ENCODE measurements at places on chromosomes 13 and 19.

DNA sequence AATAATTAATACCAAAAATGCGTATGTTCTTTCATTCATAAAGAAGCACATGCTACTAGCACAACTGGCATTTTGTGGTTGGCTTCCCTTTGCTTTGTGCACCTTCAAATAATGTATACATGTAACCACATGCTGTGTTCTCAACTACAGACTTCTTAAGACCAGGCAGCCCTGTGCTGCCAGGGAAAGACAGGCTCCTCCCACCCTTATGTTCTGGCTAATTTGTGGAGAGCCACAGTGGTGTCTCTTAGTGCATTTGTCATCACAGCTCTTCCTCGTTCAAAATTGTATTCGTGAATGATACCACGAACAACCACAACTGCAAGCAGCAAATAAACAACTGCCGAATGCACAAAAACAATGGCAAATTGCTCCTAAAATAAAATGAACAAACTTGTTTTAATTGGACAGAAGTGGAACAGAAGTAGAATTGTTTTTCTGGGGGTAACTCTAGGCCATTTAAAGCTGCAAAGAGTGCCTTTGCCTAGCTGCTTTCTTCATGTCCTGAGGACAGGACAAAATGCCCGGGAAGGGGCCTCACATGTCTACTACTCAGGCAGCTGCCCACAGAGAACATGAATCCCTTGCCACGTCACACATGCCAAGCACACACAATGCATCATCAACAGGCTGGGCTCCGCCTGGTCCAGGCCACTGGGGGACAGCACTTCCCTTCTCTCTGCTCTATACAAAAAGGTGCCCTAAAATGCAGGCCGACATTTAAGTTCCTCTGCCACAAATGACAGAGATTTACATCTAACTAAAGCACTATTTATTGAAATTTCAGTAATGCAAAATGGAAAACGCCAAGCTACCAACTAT lies 21.7 kb downstream of the IRS2 start:
- peak; percentile 69 for DNase-seq

GRCh38 chr13:39483326-39483725 lies 119.7 kb downstream of the LHFPL6 start:
- DNase-seq: peak; percentile 72

DNA sequence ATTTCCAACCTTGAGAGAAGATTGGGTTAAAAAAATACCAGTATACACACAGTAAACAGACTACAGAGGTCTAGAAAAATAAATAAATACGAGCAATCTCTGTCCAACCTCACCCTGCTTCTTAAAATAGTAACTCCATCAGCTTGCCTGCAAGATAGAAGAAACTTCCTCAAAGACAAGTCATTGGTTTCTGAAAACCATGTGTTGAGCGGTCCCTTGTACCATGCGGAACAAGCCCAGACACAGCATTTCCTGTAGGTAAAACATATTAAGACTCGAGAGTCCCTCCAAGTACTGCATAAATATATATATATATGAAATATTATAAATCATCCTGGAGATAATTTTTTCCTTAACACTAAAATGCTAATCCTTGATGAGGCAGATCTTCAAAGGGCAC lies 157.4 kb downstream of the MZT1 start:
- no peak for DNase-seq

GRCh38 chr13:25934127-25934526 lies 117.7 kb downstream of the SHISA2 start:
- DNase-seq: no peak

DNA sequence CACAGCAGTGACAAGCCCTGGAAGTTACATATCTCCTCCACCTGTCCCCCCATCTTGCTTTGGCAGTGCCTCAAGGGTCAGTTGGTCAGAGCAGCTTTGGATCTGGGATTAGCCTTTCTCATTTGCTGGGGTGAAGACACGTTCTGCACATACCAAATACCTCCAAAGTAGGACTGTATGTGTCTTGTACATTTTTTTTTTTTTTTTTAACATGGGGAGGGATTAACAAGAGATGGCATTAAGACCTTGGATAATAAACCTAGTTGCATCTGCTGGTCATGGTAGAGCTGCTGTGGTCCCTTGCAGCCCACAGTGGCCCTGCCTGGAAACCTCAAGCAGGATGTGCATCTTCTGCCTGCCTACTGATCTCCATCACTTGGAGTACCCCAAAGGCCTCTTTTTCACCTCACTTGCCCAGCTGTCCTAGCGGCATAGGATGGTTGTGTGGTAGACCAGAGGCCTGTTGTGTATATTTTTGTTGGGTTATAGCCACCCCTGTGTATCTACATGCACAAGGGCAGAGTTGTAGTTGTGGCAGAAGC lies 2.5 kb downstream of the RPS19 start:
- no peak for DNase-seq

GRCh38 chr13:40984668-40985366 lies 34.3 kb downstream of the ELF1 start:
- DNase-seq: no peak

- no peak for DNase-seq
These were observed 101.2 kb downstream of the RFC3 start for GRCh38 chr13:33919120-33919519.

DNA sequence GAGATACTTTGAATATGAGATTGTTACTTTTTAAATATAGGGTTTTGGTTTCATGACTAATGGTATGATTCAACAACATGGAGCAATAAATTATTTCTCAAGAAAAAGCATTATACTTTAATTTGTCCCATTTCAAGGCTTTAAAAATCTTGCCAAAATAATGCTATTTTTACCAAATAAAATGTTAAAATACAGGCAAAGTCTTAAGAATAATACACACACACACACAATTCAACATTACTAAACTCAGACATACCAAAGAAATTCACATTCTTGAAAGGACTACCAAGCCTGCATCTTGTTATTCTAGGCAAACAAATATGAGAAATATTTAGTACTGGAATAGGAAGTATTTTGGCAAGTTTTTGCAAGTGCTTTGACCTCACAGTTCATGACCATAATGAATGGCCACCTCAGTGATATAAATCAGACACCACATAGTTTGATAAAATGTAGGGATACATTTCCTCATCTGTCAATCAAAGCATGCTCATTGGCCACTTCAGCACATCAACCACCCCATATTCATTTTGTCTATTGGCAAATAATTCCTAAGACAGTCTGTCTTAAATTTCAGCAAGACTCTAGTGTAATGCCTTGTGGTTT lies 107.2 kb downstream of the NALCN start:
- DNase-seq: no peak

DNA sequence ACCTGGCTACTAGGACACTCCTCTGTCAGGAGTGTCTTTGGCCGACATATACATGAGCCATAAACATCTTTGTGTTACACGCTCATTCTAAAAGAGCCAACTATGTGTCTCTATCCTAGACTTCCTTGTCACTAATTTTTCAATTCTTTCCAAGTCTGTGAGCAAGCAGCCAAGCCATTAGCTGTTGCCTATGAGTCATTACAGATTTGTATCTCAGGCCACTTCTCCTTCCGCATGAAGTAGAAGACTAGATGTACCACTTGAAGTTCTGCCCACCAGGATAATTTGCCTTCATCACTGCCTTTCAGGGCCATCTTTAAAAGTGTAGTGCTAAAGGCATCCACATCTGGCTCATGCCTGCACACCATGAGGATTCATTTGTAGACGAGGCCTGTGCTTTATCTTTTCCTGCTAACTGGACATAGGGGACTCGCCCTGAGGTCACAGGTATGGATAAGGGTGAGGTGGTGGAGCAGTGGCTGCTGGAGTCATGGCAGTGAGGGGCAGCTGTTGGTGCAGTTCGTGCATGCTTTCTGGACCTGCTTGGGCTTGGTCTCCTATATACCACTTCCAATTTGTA lies 126.1 kb upstream of the KL start:
- DNase-seq: no peak

DNA sequence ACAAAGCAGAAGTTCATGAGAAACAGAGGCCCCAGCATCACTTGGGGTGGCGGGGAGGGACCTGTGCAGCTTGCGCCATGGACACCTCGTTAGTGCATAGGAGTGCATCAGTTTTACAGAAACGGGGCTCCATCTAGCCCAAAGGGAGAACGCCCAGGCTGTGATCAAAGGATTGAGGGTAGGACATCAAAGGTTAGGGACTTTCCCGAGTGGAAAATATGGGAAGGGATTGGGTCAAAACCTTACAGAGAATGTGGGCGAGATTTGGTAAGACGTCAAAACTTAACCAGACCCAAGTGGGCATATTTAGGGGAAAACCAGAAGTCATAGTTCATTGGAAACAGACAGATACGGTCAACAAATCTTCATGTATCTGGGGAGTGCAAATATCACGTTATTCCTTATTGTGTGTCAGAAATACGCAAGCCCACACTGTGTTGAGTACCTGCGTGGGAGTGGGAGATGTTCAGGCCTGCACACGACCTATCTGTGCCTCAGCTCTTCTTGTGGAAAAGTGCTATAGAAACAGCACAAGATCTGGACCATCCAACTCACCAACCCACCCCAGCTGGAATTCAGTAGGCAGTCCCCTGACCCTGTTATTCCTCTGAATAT lies 9.4 kb upstream of the GRAMD1A start:
- no peak for DNase-seq

GRCh38 chr13:100269837-100270236 lies 180.9 kb downstream of the PCCA start:
- no peak for DNase-seq

DNA sequence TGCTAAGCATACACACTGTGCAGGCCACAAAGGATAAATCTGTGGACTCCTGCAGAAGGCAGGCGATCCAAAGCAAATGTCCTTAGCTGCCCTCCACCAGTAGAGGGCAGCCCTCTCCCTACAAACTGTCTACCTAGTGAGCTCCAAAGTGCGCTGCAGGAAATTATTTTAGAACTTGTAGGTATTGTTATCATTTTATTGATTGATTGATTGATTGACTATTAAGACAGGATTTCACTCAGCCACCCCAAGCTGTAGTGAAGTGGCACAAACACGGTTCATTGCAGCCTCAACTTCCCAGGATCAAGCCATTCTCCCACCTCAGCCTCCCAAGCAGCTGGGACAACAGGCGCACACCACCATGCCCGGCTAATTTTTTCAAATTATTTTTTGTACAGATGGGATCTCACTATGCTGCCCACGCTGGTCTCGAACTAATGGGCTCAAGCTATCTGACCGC lies 37.3 kb downstream of the RNF6 start:
- peak; percentile 35 for DNase-seq

GRCh38 chr19:55095260-55096060 lies 19.8 kb downstream of the EPS8L1 start:
- DNase-seq: no peak

GRCh38 chr13:50075619-50076097 lies 60.4 kb downstream of the KCNRG start:
- no peak for DNase-seq

DNA sequence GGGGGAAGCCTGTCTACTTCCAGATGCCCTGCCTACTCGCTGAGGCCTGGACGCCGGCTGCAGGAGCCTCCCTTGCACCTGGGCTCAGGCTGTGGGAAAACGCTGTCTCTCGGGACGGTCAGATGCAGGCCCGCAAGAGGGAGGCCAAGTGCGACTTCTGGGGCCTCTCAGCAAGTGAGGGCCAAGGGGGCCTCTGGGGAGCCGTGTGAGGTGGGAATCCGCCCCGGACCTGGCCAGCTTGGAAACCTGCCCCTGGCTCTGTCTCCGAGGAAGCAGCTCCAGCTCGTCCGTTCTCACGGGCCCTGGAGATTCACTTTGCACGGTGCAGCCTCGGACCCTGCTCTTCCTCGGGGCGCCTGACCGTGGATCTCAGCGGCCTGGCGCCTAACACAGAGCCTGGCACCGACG lies 11.4 kb upstream of the CRTC1 start:
- DNase-seq: no peak

DNA sequence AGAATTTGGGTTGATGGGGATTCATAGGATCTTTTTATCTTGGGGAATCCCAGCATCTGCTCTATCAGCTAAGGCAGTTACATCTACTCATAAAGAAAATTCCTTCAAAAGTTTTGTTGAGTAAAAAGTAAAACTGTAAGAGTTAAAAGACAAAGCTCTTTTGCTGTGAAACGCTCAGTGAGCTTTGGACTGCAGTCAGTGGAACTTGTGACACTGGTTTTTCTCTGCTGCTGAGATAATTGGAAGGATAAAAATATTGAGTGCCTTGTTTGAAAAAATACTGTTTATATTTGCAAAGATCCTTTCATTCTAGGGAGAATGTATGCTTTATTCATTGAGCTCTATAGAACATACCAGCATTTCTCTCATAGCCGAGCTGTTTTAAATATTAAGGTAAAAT lies 5.3 kb downstream of the NAXD start:
- DNase-seq: peak; percentile 55

- no peak for DNase-seq
These were observed 268.3 kb downstream of the RFC3 start for GRCh38 chr13:34086281-34086680.

GRCh38 chr19:55189403-55189835 lies 9.3 kb upstream of the SYT5 start:
- peak; percentile 99 for DNase-seq

- peak; percentile 84 for DNase-seq
These were observed 2.5 kb downstream of the ATP5F1D start for GRCh38 chr19:1243768-1244692.

- no peak for DNase-seq
These were observed 19.3 kb downstream of the DPP9 start for GRCh38 chr19:4704317-4704673.

- DNase-seq: no peak
These were observed 4.3 kb downstream of the YJEFN3 start for GRCh38 chr19:19532806-19533701.

DNA sequence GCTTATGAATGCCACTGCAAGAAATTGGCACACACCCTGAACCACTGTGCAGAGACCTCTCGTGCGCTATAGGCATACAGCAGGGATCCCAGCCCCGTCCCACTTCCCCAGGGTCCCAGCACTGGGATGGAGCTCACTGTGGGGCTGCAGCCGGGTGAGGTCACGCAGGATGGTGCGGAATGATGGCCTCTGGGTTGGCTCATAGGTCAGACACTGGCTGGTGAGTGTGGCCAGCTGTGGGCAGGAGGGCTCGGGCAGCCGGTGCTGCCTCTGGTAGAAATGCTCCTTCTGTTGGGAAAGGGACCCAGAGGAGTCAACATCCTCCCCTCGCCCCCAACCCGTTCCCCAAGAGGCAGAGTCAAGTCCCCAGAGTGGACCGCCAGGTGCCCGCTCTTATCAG lies 17.0 kb upstream of the ICAM3 start:
- no peak for DNase-seq

DNA sequence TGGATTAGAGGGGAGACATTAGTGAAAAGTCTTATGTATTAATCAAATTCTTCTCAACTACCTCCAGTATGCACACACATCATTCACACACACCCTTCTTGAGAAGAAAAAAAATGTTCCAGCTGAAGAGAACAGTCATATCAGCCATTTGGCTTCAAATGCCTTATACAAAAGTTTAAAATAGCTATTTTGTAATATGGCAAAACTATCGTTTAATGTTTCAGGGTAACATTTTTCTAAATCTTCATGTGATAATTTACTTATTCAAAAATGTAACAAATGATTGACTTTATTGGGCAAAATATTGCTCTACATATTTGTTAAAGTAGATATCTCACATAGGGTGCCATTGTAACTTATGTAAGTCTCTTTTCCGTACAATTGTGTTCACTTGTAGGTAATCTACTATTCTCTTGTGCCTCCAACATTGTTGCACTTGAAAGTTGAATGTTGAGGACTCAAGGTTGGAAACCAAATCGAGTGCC lies 13.6 kb downstream of the ZIC2 start:
- DNase-seq: no peak

- no peak for DNase-seq
These were observed 6.6 kb upstream of the CD79A start for GRCh38 chr19:41870401-41870873.

- DNase-seq: no peak
These were observed 376.4 kb downstream of the MTUS2 start for GRCh38 chr13:29196409-29197074.

Data from COLO829 (cell line).